Glomerular endothelial cell (primary cell): ENCODE measurements at places on chromosomes 5 and 9.

DNA sequence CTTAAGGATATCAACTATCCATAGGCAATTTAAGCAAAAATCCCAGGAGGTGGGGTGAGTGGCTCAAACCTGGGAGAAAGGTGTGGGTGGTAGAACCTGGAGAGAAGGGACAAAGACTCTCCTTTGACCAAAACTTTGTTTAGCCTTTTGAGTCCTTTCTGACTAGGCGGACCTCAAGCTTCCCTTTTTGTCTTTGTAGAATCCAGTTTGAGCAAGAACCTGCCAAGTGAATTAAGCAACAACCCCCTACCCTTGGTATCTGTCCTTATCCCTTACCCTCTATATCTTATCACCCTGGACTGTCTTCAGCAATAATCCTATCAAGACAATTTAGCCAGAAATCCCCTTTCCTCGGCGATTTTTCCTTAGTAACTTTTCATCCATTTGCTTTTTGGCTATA is 53.5 kb upstream of the SLC28A3 start:
- DNase-seq, result no peak

DNA sequence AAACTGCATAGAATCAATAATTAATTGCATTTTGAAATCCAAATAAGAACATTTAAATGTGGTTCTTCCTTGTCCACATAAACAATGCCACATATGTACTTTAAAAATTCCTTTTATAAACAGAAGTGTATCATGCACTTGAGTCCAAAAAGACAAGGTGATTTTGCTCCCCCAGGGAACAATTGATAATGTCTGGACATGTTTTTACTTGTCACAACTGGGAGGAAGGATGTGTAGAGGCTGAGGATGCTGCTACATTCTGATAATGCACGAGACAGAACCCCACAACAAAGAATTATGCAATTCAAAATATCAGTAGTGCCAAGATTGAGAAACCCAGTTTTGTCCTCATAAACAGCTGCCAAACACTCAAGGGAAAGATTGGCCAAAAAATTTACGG is 181.1 kb upstream of the ISL1 start:
- no peak for DNase-seq

DNA sequence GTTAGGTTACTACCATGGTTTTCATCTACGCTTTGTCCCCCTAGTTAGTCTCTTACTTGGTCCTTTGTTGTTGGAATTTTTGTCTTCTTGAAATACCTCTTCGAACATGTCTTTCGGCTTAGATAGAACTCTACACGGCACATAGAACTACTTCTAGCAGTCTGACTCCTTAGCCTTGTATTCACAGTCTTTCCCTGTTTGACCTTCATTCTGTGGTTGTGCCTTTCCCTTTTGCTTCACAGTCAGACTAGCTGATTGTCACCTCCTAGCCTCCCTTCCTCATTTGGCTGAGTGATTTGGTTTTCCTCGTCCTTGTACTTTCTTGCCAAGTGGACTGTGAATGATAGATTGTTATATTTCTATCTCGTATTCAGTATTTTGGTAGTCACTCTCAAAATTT is 10.7 kb downstream of the SMAD5 start:
- no peak for DNase-seq

DNA sequence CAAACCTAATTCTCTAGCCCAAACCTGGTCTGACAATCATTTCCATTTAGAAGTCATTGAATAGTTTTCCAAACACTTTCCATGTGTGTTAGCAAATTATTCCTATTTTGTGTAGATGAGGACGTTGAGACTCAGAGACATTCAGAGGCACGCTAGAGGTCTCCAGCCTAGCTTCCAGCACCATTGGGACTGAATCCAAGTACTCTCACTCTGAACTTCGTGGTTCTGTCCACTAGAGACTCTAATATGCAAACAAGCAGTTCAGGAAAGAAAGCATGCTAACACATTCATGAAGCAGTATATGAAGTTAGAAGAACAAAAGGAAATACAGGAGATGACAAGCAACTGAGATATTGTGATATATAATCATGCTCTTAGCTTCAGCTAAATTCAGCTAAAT is 354.8 kb downstream of the NTRK2 start:
- no peak for DNase-seq

- DNase-seq, result no peak
Measured at GRCh38 chr9:110089681-110090370, 118.1 kb downstream of the C9orf152 start.

GRCh38 chr5:115892021-115892420 is 50.3 kb downstream of the AP3S1 start:
- no peak for DNase-seq

DNA sequence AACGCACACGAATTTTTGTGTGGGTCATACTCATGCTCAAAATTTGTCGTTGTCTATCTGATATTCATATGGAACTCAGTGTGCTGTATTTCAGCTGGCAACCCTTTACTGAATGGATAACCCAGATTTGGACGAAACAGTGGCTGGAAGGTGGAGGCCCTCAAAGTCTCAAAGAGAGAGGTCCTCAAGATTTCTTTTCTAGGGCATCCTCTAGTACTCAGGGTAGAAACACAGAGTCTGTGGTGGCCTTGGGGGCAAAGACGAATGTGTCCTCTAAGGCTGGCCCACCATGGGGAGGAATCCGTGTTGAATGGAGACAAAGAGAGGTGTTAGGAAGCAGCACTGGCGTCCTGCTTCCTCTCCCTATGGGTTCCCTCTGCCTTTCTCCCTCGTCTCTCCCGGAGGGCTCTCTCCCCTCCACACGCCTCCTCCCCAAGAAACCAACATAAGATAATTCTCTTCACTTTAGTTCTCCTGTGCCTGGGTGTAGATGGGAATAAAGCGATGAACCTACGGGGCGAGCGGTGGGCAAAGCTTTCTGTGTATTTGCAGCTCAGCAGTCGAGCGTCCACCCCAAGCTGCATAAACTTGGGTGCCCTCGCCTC is 333.7 kb downstream of the CWC27 start:
- DNase-seq, result no peak

DNA sequence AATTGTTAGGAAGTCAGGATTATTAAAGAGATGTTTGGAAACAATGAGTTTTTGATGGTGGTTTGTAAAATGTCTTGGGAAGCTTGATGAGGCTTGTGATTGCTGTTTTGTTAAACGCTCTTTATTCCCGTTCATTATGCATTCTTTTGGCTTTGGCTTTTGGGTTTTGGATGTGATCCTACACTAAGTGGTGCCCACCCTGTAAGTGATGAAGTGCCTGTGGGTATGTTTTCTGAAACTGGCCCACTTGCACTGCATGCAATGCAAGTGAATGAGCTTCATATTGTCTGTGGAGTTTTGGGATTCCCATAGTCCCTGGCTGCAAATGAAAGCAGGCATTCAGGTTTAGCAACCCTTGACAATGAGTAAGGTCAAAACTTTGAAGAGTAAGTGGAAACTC is 1035.5 kb upstream of the WWC1 start:
- DNase-seq, result no peak

DNA sequence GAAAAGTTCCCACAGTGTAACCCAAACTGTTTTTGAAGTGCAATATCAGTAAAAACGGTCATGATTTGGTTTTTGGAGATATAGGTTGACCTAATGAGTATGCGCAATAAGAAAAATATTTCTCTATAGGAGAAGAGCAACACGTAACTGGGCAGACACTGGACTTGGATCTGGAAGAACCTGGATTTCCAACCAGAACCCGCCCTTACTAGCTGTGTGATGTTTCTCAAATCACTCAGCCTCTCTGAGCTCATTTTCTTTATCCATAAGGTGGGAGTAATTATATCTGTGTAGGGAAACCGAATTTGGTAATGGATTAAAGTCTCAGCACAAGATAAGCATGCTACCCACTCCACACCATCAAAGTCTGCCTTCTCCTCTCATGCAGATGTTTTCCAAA is 169.1 kb downstream of the COL23A1 start:
- DNase-seq, result no peak

GRCh38 chr5:60822285-60822556 is 21.8 kb downstream of the ELOVL7 start:
- no peak for DNase-seq

DNA sequence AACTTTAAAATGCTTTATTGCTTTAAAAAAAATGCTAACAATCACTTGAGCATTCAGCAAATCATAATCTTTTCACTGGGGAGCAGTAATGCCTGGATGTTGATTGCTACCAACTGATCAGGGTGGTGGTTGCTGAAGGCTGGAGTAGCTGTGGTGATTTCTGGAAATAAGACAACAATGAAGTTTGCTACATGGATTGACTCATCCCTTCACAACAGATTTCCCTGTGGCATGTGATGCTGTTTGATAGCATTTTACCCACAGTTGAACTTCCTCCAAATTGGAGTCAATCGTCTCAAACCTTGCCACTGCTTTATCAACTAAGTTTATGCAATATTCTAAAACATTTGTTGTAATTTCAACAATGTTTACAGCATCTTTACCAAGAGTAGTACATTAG is 83.3 kb downstream of the MLLT3 start:
- DNase-seq, result no peak

GRCh38 chr9:68925175-68925574 is 88.7 kb downstream of the PRKACG start:
- no peak for DNase-seq

DNA sequence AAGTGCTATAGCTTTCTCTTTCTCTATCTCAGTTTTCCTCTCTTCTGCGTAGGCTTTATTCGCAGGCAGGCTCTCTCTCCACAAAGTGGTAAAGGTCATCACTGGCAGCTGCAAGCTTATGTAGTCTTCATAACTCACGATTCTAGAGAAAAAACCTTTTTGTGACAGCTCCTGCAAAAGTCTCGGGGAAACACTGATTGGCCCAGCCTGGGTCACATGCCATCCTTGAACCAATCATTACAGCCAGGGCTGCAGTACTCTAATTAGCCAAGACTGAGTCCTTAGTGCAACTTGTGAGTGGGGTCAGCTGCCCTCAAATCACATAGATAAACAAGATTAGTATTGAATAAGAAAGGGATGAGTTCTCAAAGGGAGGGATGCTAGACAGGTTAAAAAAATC is 18.3 kb upstream of the FRMPD1 start:
- DNase-seq, result no peak

DNA sequence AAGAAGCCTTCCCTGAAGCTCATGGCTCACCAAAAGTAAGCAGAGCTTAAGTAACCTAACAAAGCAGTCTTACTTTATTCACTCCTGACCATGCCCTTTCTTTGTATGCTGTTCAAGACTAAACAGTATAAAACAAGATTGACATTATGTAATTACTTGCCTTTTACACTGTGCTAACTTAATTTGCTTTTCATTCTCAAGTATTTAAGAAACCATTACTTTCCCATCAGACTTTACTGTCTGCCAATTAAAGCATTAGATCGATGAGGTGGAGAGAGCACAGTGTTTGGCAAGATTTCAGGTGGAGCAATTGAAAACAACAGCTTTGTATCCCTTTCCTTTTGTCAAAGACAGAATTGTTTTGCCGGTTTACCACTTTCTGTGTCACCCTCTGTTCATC is 98.2 kb downstream of the RORB start:
- DNase-seq, result no peak

DNA sequence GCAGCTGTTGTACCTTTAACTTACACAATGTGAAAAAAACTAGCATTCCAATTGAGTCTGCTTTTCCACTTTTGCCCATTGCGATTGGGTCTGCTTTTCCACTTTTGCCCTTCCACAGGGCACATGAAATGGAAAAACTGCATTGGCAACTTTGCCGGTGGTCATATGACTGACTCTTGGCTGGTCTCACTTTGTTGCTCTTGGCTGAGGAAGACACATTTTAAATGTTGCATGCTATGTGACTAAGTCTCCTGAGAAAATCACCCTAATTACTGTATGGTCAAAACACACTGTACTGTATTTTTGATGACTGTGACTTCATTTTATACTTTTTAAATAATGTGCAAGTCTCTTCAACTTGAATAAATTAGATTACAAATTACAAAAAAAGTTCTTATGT is 1.6 kb upstream of the OXCT1 start:
- no peak for DNase-seq

DNA sequence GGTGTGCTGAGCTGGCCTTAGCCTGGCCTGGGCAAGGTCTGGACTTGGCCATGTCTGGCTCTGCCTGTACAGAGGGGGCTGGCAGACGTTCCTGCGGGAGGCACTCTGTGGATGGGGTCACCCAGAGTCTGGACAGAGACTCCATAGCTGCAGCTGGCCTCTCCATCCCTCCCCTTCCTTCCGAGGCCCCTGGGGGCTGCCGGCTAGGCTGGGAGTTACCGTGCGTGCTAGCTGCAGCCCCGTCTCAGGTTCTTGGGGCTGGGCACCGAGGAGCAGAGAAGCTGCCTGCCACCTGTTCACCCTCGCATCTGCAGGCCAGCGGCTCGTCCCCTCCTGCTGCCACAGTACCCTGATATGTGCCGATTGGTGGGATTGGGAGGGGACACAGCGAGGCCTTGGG is 63.4 kb downstream of the RXRA start:
- DNase-seq, result no peak

DNA sequence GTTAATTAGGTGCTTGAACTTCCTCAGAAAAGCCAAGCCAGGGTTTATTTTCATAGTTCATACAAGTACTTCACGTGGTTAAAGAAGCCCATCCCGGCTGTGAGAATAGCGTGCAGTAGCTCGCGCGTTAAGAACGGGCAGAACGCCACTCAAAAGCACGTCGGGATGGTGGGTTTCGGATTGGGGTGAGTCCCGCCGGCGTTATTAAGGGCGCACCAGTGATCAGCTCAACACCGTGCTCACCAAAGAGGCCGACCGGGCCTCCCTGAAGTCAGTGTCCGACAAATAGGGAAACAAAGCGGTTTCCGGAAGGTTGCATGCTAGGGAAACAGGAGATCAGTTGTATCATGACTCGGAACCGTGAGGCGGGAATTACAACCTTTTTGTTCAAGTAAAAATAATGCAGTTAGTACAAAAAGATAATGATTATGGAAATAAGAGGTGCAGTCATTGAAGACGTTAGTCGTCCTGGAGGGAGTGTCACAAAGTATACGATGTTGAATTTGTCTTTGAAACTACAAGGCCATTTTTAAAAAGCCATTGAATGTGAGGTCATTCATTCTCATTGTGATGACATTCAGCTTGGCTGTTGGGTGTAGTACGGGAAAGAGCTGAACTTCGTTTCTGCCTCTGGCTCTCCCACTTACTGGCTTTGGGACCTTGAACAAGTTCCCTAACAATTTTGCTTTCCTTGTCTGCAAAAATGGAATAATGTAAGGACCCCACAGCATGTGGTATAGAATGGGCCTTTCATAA is 992 bp downstream of the SETD9 start:
- DNase-seq, result peak; percentile 25

- DNase-seq, result no peak
Measured at GRCh38 chr5:40606077-40606765, 73.5 kb upstream of the PTGER4 start.

- DNase-seq, result no peak
Measured at GRCh38 chr9:86624630-86625029, 270.4 kb upstream of the TUT7 start.

DNA sequence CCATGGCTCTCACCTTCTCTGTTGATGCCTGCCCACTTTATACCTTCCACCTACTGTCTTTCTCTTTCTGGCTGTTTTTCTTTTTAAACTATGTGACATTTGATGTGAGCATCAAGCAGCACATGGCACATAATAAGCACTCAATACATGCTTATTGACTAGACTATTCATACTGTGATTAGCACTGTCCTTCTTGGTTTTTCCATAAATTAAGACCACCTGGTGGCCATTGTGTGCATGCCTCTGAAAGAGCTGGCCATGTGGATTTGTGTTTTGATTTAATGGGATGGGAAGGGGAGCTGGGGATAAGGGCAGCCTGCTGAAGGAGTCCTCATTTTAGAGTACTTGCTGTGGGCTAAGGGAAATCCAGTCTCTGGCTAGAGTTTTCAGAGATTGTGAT is 79.4 kb downstream of the ARHGEF28 start:
- DNase-seq, result no peak

GRCh38 chr5:1204693-1205242 is 3.4 kb downstream of the SLC6A19 start:
- DNase-seq, result no peak

- no peak for DNase-seq
Measured at GRCh38 chr5:167451076-167451475, 840.4 kb upstream of the WWC1 start.
